ENCODE measurements at places on chromosomes 12 and 14.

GRCh38 chr12:119117936-119118335, 60.8 kb upstream of the HSPB8 start:
- no peak for DNase-seq

GRCh38 chr12:49541140-49541861, 2.5 kb downstream of the KCNH3 start:
- DNase-seq: no peak

DNA sequence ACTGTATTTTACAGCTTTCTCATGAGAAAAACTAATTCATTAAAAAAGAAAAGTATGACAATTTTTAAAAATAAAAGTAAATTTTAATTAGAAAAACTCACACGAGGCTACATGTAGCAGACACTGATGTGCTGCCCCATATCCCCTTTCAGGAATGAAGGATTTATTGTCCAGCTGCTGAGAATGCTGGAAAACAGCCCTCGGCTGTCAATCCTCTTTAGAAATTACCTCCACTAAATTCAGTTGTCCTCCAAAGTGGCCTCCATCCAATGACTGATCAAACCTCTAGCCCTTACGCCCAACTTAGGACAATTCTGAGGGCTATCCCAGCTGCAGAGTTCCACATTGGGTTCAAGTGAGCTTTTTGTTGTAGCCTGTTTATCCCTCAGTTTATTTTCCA, 29.8 kb upstream of the AP4S1 start:
- no peak for DNase-seq

- DNase-seq: no peak
These were observed 5.8 kb upstream of the DAAM1 start for GRCh38 chr14:59182641-59183040.

DNA sequence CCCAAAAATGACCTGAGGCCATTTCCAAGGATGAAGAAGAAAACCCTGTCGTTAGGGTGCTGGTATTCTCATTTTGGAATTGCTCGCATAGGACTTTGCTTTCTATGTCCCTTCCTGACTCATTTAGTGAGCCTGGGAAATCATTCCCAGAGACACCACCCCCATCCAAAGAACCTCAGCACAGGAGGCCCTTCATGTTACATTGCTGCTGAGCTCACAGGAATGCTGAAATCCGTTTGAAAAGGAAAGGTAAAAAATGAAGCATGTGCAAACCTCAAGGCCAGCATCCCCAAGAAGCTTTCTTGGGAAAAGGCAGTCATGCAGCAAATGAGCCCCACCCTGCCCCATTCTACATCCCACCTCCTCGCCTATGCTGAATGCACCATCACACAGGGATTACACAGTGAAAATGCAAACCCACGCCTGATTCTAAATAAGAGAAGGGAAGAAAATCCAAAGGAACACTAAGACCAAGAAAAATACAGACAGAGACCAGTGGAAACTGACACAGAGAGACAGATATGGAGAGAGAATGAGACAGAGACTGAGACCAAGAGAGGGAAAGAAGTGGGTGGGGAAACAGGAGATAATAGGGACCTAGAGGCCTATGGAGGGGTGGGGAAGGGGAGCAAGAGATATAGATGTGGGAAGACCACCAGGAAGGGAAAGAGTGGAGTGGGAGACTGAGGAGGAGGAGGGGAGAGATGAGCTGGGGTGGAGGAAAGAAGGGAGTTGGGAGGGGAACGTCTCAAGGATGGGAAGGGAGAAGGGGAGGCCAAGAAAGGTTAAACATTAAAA, 33.5 kb downstream of the NIN start:
- no peak for DNase-seq

DNA sequence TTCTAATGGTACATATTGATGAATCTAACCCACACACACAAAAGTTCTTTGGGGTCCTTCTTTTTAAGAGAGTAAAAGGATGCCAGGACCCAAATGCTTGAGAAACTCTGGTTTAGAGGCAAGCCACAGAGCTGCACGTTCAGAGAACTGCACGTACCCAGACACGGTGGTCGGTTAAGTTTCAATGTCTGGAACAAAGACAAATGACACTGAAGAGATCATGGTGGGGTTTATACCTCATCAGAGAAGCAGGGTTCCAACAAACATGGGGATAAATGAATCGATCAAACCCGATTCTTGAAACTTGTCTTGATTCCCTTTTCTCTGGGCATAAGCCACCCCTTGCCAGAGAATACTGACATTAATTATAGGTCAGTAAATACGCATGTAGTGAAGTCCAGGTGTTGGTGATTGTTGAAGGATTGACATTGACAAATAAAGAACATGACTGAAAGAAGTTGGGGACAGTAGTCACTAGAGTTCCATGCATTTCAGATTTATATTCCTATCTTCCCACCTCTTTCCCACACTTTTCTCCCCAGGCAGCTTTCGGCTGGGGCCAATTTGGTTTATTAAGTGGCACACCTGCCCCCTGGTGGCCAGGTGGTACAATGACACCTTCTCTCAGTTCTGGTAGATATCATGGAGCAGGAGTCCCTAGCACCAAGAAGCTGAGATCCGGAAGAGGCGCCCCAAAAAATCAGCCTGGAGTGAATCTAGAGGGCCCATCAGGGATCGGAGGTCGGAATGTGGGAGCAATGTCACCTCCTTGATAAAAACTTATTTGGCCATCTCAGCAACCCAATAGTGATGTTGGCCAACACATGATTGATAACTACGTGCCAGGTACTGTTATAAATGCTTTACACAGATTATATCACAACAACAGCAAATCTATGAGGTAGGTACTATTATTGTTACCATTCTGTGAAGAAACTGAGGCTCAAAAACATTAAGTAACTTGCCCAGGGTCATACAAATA, 17.8 kb upstream of the HDAC7 start:
- DNase-seq: peak; percentile 57

- no peak for DNase-seq
These were observed at the start of gene OTOGL for GRCh38 chr12:80099259-80099658. OTOGL (plus strand) TSS chr12:80099537; CDS start chr12:80209432, 109,895 bp downstream.

DNA sequence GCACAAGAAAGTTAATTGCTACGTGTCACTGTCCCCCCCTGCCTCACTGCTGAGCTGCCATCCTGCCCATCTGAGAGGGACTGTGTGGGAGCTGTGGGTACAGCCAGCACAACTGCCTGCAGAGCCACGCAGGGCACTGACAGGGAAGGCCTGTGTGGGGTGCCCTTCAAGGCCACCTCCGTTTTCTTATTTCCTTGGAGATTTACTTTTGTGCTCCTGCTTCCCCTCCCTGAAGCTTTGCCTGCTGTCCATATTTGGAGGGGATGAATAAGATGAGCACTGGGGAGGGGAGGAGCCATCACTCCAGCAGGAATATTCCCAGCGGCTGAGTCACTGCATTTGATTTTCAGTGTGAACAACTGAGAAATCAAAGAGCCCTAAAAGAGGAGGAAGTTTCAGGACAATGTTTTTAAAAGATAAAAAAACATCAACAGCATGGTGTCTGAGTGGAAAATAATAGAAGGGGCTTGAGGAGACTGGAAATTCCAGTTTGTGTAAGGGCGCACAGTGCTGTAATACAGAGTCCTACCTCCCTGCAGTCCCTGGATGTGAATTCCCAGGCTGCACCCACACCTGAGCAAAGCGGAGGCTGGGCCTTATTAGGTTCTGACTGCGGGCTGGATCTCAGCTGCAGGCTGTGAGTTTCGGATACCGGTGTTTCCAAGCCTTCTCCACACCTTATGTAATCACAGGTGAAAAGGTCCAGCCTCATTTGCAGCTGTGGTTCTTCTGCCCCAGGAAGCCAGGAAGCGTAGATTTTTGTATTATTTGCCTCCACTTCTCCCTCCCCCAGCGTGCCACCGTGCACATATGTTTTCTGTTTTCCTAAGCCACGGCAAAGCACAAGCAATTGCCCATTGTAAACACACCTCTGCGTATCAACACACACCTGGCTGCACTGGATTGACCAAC, 192.6 kb upstream of the BCL2L14 start:
- DNase-seq: no peak

- no peak for DNase-seq
These were observed 82.1 kb upstream of the FERMT2 start for GRCh38 chr14:53032838-53033390.

- no peak for DNase-seq
These were observed 131.5 kb downstream of the KCNK10 start for GRCh38 chr14:88191605-88192004.

- no peak for DNase-seq
These were observed 22.1 kb downstream of the EIF5 start for GRCh38 chr14:103356024-103356682.
